Bone marrow (tissue), 2 donors: ENCODE measurements at places on chromosomes 16 and 17.
A peak's percentile ranks its signal among the peaks of the same experiment; 100 is the strongest.

DNA sequence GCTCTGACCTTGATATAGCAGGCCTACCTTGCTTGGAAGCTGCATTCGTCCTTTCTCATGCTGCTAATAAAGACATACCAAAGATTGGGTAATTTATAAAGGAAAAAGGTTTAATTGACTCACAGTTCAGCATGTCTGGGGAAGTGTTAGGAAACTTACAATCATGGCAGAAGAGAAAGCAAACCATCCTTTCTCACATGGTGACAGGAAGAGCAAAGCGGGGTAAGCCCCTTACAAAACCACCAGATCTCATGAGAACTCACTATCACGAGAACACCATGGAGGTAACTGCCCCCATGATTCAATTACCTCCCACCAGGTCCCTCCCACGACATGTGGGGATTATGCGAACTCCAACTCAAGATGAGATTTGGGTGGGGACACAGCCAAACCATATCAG is 6.0 kb upstream of the MAPT start:
- DNase-seq, result no peak

GRCh38 chr16:57801098-57801808 is 1.0 kb downstream of the KIFC3 start:
- no peak for DNase-seq

DNA sequence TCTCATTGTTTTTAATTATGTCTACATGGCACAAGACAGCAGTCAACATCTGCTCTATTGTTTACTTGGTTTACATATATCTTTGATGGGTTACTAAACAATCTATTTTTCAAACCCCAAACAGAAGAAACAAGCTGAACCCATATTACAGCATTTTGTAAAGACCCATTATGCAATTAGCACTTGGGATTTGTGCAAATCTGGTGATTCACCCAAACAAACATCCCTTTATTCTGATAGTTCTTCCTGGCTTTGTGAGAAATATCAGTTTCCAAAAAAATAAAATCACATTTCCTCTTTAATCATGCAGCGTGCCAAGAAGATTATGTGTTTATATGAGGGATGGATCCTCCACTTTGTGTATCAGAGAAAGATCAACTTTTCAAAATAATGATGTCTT is 16.8 kb upstream of the RBFOX1 start:
- DNase-seq, result no peak

DNA sequence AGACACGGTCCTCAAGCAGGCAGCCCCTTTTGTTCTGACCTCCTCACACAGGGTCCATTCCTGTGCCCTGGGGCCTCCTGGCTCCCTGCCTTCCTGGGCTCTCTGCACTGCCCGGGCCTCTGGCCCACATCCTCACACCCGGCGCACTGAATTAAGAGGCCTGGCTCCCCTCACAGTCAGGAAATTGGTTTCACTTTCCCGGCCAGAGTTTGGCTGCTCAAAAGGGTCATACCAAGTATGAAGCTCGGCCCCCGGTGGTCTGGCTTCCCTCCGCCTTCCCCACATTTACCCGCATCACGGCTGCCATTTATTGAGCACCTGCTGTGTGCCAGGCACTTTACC is 220.0 kb downstream of the NTN1 start:
- DNase-seq, result no peak

GRCh38 chr16:27245276-27246172 is 23.0 kb downstream of the NSMCE1 start:
- no peak for DNase-seq

- DNase-seq, result no peak
Observed at GRCh38 chr16:75764154-75764768, 38.0 kb upstream of the CPHXL start.

GRCh38 chr16:88339930-88340754 is 42.6 kb upstream of the ZNF469 start:
- no peak for DNase-seq

DNA sequence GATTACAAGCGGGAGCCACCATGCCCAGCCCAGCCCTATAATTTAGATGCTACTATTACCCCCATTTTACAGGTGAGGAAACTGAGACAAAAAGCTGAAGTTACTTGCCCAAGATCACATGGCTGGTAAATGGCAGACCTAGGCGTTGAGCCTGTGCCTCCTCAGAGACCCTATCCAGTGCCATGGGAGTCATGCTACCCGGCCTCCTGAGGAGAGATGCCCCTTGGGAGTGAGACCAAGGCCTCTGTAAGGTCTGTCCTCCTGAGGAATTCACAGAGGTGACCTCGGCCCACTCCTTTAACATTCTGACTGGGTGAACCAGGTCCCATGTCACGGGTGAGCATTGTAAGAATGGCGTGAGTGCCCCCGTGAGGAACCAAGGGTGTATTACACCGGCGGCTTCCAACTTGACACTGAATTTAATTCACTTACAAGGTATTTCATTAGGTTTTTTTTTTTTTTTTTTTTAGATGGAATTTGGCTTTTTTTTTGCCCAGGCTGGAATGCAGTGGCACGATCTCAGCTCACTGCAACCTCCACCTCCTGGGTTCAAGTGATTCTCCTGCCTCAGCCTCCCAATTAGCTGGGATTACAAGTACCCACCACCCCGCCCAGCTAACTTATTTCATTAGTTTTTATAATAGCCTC is 95.7 kb downstream of the ABCC6 start:
- DNase-seq, result peak; percentile 48

DNA sequence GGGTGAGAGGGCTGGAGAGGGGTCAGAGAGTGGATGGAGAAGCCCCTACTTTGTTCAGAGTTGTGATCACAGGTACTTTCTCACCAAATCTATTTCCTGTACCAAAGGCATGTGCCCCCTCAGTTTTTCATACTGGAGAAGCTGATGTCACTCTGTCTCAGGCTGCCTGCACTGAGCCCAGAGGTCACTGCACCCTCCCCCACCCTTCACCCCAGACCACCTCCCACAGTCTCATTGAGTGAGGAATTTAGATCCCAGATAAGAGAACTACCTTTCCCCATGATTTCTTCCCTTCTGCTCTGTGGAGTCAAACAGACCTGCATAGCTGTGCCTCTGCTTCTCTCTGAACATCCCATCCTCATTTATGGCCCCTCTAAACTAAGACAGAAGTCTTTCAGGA is 140.0 kb upstream of the IRX6 start:
- DNase-seq, result no peak

DNA sequence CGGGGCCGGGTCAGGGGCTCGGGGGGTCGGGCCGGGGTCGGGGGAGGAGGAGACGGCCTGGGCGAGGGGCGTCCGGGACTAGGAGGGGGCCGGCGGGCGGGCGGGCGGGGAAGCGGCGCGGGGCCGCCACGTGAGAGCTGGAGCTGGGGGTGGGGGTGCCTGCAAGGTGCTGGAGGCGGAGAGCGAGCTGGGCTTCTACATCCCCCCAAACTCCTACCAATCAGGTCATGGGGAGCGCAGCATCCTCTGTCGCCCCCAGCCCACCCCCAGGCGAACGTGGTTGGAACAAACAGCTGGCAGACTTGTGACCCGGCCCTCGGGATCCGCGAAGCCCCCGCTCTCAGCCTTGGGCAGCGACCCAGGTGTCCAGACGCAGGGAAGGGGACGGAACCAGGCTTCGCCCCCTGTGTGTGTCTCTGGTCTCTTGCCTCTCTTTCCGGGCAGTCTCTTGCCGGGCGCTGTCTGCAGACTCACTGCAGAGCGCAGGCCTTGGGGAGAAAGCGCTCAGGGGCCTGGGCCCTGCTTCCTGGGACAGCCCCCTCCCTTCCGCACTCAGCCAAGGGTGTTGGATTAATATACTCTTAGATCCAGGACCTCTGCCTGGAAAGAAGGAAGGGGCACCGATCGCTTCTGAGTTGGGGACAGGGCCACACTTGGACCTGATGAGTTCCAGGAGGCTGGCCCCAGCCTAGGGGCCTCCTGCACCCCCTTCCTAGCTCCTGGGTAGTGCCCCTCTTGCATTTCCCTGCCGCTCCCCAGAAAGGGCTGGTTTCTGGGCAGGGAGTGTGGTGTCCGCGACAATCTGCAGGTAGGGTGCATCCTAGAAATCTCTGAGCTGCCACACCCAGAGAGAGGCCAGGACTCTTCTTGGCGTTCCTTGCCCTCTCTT is 722 bp downstream of the RASL10B start:
- no peak for DNase-seq

- DNase-seq, result no peak
Observed at GRCh38 chr17:52828621-52829020, 670.1 kb upstream of the CA10 start.

- peak; percentile 20 for DNase-seq
Observed at GRCh38 chr16:27398894-27399853, 2.8 kb upstream of the IL21R start.

DNA sequence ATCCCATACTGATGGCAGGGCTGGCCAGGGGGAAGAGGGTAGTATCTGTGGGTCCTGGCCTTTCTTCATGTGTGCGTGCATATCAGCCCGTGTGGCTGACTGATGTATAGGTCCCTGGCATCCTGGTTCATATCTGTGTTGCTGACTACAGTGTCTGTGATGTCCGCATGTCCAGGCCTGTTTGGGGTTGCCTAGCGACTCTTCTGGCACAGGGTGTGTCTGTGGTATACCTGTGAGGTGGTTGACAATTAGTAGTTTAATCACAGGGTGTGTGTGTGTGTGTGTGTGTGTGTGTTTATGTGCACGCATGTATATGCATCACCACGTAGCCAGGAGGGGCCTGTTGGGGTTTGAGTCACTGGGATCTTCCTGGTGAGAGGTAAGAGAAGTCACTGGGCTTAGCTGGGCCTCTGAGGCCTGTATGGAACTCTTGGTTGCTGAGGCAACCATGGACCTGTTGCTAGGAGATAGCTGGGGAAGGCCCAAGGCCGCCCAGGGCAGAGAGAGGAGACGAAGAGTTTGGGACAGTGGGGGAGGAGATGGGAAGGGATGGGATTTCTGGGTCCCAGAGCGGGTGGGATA is 603 bp upstream of the TMEM95 start:
- no peak for DNase-seq

DNA sequence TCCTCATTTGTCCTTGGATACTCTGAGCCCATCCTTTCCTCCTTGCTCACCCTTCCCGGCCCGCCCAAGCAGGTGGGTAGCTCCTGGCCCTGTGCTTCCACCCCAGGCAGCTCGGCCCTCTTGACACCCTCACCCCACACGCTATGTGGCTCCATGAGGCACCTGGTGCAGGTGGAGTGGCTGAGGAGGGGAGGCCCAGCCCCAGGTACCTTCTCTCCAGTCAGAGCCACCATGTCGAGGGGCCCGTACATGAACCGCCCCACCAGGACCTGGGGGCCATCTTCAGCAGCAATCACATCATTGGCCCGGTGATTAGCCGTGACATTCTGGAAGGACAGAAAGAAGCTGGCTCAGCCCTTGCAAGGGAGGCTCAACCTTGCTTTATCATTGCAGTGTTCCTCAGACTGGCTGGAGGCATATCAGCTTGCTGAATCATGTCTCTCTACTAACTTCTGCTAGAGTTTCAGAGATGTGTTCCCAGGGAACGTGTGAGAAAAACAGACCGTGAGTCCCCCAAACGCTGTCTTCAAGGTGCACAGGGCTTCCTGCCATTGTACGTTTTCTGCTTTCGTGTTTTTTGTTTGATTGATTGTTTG is 20.3 kb downstream of the PIMREG start:
- DNase-seq, result no peak

DNA sequence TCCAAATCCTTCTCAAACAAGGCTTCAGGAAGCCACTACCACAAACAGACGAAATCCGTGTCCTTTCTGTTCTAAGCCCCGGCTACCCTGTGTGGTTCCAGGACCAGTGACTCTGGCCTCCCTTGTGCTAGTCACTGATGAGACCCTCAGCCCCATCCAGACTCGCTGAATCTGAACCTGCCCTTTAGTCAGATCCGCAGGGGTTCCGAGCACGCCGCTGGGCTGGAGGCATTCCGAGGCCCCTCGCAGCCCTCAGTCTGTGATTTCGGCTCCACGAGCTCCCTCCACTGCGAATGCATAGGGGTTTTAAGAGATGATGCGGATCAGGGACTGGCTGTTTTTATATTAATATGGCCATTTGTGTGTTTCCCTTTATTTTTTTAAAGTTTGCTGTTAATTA is 292.7 kb downstream of the IRF8 start:
- no peak for DNase-seq

DNA sequence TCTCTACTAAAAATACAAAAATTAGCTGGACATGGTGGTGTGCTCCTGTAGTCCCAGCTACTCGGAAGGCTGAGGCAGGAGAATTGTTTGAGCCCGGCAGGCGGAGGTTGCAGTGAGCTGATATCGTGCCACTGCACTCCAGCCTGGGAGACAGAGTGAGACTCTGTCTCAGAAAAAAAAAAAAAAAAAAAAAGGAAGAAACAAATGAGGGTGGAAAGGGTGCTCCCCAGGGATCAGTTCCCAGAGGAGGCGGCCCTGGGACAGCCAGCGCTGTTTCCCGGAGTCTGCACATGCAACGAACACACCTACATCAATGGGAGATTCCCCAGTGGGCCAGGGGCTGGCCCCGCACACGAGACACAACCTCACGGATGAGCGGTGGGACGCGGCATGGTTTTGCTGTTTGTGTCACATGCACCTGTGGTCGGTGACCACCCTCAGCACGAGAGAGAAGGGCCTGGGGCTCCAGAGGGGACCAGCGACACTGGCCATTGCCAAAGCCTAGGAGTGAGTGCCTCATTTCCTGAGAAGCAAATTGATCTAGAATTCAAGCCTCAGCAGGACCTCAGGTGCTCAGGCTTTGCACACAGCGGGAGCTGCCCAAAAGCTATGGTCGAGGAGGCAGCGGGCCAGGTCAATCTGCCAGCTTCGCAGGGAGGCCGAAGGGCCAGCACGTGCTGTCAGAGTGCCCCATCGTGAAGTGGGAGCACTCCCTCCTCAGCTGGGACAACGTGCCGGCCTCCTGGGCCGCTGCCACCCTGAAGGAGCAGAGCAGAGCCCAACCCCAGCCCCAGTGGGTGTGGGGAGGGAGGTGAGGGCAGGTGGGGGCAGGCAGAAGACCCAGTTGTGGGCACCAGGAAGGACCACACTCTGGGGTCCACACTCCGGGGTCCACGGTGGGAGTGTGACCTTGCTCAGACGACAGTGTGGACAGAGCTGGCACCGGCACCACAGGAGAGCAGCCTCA is 13.8 kb upstream of the WDR45B start:
- DNase-seq, result no peak

DNA sequence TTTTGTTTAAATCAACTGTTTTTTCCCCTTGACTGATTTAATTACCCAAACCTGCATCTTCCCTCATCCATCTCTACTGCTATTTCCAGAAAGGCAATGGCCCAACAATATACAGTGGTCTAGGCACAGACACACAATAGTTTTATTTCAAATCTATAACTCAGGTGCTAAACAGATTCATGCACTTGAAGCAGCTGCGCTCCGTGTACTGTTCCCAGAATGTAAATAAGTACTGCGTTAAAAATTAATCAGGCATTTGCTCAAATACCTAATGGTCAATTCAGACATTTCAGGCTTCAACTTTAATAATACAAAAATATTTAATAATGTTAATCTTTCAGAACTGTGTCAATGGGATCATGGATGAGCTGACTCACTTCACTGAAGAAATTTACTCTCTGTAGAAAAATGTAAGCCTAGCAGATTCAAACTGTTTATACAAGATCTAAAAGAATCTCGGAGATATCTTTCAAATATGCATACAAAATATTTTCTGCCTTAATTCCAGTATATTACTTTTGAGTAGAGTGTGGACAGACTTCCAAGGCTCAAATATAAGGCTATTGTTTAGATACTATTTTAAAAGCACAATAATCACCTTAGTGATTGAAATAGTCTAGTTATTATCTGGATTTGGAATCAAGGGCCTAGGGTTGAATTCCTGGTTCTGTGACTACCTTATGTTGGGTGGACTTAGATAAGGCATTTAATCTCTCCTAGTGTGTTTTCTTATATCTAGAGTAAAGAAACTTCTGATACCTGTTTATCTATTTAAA is 97.4 kb upstream of the PSMD7 start:
- DNase-seq, result no peak

GRCh38 chr17:10370016-10370608 is 2.7 kb downstream of the MYH13 start:
- no peak for DNase-seq

- no peak for DNase-seq
Observed at GRCh38 chr17:75695830-75696271, 25.4 kb upstream of the ITGB4 start.
